Amniotic epithelial cell (primary cell): ENCODE measurements at places on chromosomes 6 and 20.

DNA sequence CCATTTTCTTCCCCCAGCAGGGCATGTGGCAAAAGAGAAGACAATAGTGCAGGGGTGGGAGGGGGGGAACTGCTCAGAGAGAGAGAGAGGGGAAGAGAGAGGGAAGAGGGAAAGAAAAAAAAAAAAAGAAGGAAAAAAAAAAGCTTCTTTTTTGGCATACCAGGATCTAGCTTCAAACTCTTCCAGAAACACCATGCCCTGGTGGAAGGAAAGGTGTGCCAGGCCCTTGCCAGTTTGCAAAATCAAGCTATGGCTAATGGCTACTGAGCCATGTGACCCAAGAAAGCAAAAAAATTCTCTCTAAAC, 326 bp downstream of the ZMYND8 start:
- no peak for DNase-seq

DNA sequence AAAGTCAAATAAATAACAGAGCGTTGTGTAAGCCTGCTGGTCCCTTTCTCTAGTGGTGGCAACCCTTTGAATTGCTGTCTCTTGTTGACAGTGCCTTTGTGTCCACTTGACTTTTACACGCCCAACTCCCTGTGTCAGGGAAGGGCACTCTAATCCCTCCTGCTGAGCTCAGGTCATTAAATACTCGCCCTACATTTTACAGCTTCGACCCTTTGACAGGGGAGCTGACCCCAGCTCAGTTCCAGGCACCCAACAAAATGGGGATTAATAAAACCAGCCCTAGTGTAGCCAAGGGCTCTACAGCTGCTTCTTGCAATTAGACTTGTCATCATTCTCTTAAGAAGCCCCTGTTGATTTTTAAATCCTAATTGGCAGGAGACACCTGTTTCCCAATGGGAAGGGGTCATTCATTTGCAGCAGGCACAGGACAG, 308.2 kb downstream of the EYA4 start:
- no peak for DNase-seq

GRCh38 chr6:43819958-43820357, 49.9 kb downstream of the VEGFA start:
- DNase-seq, result no peak

- no peak for DNase-seq
These were observed 125.2 kb upstream of the THBS2 start for GRCh38 chr6:169378620-169379381.

DNA sequence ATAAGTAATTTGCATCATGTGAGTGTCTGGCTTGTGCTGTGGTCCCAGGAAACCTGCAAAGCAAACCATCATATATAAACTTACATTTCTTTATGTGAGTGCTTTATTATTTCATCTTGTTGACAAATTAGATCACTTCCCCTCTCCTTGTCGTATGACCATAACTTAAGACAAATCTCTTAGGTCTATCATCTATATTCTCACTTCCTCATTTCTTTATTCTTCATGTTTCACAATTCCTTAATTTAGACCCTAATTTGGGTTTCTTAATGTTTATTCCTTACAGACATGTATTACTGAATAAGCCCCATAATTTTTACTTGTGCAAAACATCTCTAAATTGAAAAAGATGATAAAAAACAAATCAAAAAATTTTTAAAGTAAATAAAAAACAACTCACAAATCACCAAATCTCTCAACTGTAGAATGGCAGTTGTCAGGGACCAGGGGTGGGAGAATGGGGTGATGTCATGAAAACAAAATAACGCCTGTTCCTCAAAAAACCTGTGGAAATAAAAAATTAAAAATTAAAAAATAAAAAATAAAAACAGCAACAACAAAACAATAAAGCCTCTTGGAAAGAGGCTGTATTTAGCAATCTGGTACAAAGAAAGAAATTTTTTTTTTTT, 49.5 kb upstream of the FBXO30 start:
- no peak for DNase-seq

DNA sequence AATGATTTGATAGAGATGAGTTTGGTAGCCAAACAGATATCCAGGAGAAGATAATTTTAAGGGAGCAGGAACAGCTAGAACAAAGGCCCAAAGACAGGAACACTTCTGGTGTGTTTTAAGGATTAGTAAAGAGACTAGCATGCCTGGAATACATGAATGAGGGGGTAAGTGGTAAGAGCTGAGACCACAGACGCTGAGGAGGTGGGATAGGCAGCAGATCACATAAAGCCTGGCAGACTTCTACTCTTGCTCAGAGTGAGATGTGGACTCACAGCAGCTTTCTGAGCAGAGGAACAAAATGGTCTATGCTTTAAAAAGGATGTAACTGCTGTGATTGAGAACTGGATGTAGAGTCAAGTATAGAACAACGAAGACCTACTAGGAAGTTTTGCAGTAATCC, 100.1 kb downstream of the EPHA7 start:
- DNase-seq, result no peak

DNA sequence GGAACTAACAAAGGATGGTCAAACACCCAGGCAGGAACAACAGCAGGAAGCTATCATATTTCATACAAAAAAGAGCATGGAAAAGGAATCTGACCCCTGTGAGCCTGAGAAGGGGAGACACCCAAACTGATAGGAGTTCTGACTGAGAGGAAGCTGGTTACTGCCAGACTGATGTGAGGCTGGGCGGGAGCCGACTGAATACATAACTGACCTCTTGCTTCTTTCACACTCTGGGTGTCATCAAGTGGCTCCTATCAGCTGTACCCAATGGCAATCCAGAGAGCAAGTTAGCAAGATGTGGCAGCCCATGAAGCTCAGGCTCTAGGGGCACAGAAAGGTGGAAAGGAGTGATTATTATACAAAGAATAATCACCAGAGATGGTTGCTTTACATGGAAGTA, 795.1 kb upstream of the HS3ST5 start:
- no peak for DNase-seq

DNA sequence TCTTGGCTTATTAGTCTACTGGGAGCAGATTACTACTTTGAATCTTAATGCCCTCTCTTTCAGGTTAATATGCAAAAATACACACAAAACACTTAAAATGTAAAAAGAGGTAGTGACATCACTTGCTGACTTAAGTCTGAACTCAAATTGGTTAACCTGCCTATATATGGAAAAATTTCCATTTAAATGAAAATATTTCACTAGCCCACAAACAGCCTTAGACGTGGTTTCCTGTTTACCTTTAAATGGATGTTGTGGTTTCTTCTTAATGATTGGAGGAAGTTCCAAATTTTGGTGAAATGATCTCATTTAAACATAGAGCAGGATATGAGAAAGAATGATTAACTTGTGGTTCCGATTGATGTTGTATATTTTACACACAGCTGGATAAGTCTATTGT, 553.7 kb downstream of the CD109 start:
- DNase-seq, result peak; percentile 70

- DNase-seq, result no peak
These were observed 47.0 kb downstream of the COL19A1 start for GRCh38 chr6:69913361-69913760.

- no peak for DNase-seq
These were observed 31.8 kb upstream of the ZNF133 start for GRCh38 chr20:18256440-18257090.

- DNase-seq, result no peak
These were observed 252.9 kb upstream of the KCNG1 start for GRCh38 chr20:51275826-51276225.

- DNase-seq, result peak; percentile 80
These were observed 46.3 kb downstream of the SOD2 start for GRCh38 chr6:159646733-159647132.
